A549 treated with DMSO at 1 μM for 4 hours (cell line): ENCODE measurements at places on chromosomes 12 and 14. TPM values are rescaled to one million over a fixed set of nuclear protein-coding genes. Genes with fewer than 3 reads are reported as not detected.

The EEF1AKMT3 gene
- 6.0 to 6.8 TPM (median 6.5 TPM) in 5 replicates for total RNA-seq

The ERP27 gene
- total RNA-seq, result not detected in 5 replicates

The RND1 gene
- total RNA-seq, result 17.0 to 23.9 TPM (median 19.9 TPM) in 5 replicates

The ABCD2 gene
- total RNA-seq, result not detected in 5 replicates

The NINJ2 gene
- total RNA-seq, result 0.39 to 0.78 TPM (median 0.44 TPM) in 5 replicates

The KRT74 gene
- not detected in 5 replicates for total RNA-seq

The EML5 gene
- 0.76 to 1.1 TPM (median 0.84 TPM) in 5 replicates for total RNA-seq

The CBLN3 gene
- 1.3 to 1.9 TPM (median 1.5 TPM) in 5 replicates for total RNA-seq

The SLC6A12 gene
- total RNA-seq, result 0.91 to 2.2 TPM (median 1.0 TPM) in 5 replicates

The KERA gene
- not detected in 5 replicates for total RNA-seq

The ENDOU gene
- not detected in 5 replicates for total RNA-seq

The P2RX7 gene
- not detected in 5 replicates for total RNA-seq

The RECQL gene
- 48.6 to 68.3 TPM (median 66.3 TPM) in 5 replicates for total RNA-seq

The RNASE1 gene
- total RNA-seq, result 0.22 to 0.36 TPM (median 0.26 TPM) in 4 of 5 replicates, not detected in the other

The OTX2 gene
- not detected in 5 replicates for total RNA-seq

The SDR9C7 gene
- not detected in 5 replicates for total RNA-seq

The PROX2 gene
- total RNA-seq, result not detected in 5 replicates

The KCNC2 gene
- not detected in 5 replicates for total RNA-seq

The GNPTAB gene
- total RNA-seq, result 13.6 to 17.8 TPM (median 16.0 TPM) in 5 replicates

The HNF1A gene
- total RNA-seq, result 4.4 to 6.4 TPM (median 5.9 TPM) in 5 replicates

The MIP gene
- total RNA-seq, result 0.15 to 0.30 TPM in 2 of 5 replicates, not detected in the others

The CLEC4D gene
- not detected in 5 replicates for total RNA-seq

The IKBIP gene
- 62.2 to 79.5 TPM (median 69.6 TPM) in 5 replicates for total RNA-seq

The SLC17A8 gene
- total RNA-seq, result 0.05 TPM in 1 of 5 replicates, not detected in the others
